ENCODE measurements at places on chromosomes 12 and 14.

GRCh38 chr12:119835068-119835467, 42.1 kb downstream of the CIT start:
- no peak for DNase-seq

GRCh38 chr14:92527721-92528120, 14.1 kb downstream of the RIN3 start:
- DNase-seq = no peak

- no peak for DNase-seq
Observed at GRCh38 chr12:11838403-11838802, 188.9 kb downstream of the ETV6 start.

DNA sequence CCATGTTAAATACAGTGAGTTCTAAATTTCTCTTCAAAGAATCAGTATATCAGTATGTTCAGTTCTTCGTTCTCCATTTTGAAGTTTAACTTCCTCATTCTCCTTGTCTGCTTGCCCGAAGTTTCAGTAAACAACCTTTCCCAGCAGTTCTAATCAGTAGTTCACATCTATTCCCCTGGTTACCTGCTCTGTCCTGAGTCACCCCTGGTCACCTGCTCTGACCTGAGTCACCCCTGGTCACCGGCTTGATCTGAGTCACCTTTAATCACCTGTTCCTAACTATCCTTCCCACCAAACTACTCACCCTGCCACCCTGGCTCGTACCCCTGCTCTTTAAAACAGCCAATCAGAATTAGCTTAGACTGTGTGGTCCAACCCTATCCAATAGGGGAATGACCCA, 9.4 kb upstream of the OR10G3 start:
- DNase-seq = no peak

- no peak for DNase-seq
Observed at GRCh38 chr12:47876440-47876960, 28.3 kb downstream of the VDR start.

DNA sequence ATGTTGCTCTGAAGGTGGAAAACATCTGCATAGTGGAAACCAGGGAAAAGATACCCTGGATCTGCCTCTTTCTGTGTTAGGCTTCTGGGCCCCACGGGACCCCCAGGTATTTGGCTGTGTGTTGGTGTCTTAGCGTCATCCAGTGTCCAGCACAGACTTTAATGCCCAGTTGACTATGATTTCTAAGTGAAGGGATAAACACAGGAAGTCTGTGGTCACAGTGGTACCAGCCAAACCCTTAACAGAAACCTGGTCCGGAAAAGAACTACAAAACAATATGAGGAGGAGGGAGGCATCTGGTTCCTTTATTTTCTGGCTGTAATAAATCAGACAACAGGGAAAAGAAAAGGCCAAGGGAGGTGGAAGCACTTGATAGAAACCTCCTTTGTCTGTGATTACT, 56.4 kb downstream of the CMKLR1 start:
- no peak for DNase-seq
